ENCODE measurements at places on chromosomes 2 and 18.

GRCh38 chr2:230680463-230681170 lies 32.0 kb upstream of the CAB39 start:
- no peak for DNase-seq

DNA sequence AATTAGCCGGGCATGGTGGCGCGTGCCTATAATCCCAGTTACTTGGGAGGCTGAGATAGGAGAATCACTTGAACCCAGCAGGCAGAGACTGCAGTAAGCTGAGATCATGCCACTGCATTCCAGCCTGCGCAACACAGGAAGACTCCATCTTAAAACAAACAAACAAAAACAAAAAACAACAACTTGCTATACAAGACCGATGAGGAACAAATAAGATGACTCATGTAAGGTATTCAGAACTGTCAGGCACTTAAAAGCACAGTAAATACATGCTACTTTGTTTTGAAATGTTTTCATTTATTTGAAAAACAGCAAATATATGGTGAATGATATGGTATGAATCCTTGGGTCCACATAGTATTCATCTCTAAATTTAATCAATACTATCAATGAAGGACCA lies 66.7 kb downstream of the TRIP12 start:
- DNase-seq: no peak

GRCh38 chr2:118632921-118633320 lies 214.5 kb downstream of the EN1 start:
- peak; percentile 1 for DNase-seq

DNA sequence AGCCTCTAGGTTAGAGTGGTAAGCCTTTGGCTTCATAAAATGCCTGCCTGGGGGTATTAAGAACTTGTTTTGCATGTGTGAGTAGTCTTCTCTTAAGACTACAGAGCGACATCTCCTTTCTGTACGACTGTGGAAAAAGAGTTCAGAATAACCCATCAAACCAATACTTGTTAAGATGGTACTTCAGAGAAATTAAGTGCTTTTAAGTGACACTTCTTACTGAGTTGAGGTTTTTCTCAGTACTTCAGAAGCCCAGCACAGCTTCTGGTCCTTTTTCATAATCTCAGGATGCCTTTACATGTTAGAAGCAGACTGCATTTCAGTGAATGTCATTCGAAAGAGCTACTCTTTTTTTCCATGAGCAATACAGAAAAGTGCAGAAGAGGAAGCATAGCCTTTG lies 10.8 kb downstream of the XRCC5 start:
- no peak for DNase-seq

GRCh38 chr18:58590254-58590653 lies 38.6 kb downstream of the ALPK2 start:
- no peak for DNase-seq

- no peak for DNase-seq
Measured at GRCh38 chr2:71939588-71940535, 207.8 kb downstream of the CYP26B1 start.

GRCh38 chr2:27572998-27573429 lies 9.8 kb upstream of the ZNF512 start:
- DNase-seq: no peak

DNA sequence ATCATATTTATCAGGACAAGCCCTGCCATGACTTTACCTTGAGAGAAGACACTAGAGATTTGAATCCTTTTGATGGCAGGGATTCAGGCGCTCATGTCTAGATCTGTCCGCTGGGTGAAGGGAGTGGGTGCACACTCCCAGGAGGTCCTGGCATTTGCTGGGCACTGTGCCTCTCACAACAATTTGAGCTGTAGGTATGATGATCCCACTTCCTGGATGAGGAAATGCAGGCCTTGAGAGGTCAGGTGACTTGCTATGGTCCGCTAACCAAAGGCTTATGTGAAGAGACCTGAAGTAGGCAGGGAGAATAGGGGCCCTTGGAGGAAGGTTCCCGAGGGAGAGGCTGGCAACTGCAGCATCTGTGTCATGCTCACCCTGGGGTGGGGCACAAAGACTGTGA lies 206.1 kb downstream of the HAUS1 start:
- no peak for DNase-seq

DNA sequence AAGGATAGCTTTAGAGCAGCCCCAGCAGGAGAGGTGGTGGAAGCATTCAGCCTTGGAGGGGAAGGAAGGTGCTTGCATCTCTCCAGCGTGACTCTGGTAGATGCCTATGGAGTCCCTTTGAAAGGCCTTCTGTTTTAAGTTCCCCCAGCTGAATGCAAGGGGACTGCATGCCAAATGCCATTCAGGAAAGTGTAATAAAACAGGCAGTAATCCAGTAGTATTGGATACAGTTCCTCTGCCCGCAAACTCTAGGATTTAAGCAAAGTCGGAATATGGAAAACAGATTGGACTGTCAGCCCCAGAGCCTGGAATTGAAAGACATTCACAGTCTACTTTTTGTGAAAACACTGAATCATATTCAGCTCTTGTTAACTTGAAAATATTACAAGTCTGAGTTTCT lies 125.2 kb upstream of the GAREM1 start:
- DNase-seq: no peak

DNA sequence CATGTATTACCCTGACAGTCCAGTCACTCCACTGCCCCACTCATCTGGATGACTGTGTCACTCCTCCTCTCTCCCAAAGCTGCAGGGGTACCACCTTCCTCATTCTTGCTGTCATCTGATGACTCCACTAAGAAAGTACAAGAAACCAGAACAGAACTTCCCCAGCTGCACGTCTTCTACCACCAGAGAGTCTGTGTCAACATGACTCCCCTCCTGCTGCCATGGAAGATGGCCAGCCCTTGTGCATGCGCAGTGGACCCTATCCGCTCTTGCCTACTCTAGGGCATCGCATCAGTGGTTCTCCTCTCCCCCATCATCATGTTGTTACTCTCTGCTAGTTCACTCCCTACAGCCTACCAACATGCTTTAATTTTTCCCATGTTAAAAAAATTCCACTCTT lies 14.5 kb upstream of the ST8SIA3 start:
- no peak for DNase-seq

GRCh38 chr2:111100765-111101162 lies 19.9 kb upstream of the BCL2L11 start:
- peak; percentile 42 for DNase-seq

- DNase-seq: no peak
Measured at GRCh38 chr2:62217970-62218369, 22.1 kb downstream of the B3GNT2 start.

GRCh38 chr18:26335156-26335555 lies 108.9 kb downstream of the TAF4B start:
- no peak for DNase-seq

DNA sequence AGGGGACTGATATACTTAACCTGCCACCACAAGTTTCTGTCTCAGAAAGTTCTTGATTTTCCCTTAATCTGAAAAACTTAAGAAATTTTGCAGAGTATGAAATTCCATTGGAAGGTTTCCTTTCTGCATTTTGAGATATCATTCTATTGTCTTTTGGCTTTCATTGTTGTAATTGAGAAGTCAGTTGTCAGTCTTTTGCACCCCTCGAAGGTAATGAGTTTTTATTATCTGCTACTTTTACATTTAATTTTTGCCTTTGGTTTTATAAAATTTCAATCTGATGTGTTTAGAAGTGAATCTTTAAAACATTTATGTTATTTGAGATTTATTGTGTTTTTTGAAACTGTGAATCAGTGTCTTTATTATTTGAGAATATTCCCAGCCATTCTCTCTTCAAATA lies 4.8 kb upstream of the IL36A start:
- no peak for DNase-seq

- no peak for DNase-seq
Measured at GRCh38 chr18:78675231-78675630, 304.4 kb upstream of the SALL3 start.

DNA sequence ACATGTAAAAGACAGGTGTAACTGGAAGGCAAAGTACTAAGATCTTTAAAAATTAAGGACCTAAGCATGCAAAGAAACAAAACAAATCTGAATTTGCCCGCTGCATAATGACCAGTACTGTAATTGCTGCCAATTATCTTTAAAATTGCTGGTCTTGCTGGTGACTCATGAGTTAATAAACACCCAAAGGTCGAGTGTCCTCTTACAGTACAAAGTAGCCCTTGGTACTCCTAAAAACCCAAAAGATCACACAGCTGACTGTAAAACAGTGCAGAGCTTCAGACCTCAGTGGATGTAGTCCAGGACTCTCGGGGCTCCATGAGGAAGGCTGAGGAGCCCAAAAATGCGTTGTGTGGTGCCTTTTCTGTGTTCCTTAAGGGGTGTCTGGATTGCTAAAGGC lies 308.7 kb downstream of the CNTNAP5 start:
- DNase-seq: no peak

All from lung microvascular endothelial cell (primary cell).